ENCODE measurements at places on chromosomes 5 and 9.

DNA sequence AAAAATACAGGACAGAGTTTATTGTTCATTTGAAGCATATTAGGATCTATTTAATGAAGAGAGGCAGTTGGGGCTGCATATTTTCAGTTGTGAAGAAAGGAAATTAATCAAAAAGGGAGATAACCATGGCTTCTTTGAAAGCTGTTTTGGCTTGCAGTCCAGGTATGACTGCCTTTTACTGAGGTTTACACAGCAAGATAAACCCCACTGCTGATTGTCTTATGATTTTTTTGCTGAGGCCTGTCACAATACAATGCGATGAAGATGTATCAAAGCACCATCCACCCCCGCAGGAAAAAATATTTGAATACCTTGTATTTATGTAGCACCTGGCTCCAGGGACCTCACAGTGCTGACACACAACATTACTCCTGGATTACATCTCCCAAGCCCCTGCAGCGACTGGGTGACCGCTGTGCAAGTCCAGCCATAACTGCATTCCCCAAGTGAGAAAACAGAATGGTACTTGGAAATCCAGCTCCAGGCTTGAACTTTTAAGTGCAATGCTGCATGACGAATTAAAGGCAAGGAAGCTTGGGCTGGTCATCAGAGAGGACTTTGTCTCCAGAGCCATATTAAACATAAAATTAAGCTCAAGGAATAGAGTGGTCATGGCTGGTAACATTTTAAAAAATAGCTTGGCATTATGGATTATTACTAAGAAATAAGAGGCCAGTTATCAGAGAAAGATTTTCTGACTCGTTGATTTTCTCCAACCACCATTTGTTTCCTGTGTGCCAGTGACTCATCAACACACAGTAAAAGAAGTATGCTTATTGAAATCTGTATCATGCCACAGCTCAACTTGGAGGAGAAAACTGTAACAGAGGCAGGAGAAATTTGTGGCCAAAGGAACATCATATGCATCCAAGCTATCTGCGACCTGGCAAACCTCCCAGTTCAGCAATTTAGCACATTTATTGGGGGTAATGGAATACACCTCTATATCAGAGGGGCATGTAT, 374.2 kb downstream of the MAN2A1 start:
- DNase-seq: no peak

DNA sequence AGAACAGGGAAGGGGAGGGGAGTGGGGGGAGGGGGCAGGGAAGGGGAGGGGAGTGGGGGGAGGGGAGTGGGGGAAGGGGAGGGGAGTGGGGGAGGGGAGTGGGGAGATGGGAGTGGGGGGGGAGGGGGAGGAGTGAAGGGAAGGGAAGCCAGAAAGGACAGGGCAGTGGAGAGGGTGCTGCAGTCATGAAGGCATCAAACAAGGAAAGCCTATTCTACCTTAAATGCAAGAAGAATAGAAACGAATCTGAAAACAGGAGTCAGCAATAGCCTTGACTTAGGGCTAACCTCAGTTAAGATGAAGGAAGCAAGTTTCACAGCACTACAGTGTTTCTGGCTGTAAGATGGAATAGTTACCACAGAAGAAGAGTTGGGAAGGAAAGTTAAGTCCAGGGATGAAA, 59.5 kb downstream of the CAMSAP1 start:
- no peak for DNase-seq

- DNase-seq: no peak
Measured at GRCh38 chr5:55864606-55865541, 13.7 kb downstream of the IL31RA start.

GRCh38 chr9:84793251-84793650, 123.7 kb downstream of the NTRK2 start:
- no peak for DNase-seq

DNA sequence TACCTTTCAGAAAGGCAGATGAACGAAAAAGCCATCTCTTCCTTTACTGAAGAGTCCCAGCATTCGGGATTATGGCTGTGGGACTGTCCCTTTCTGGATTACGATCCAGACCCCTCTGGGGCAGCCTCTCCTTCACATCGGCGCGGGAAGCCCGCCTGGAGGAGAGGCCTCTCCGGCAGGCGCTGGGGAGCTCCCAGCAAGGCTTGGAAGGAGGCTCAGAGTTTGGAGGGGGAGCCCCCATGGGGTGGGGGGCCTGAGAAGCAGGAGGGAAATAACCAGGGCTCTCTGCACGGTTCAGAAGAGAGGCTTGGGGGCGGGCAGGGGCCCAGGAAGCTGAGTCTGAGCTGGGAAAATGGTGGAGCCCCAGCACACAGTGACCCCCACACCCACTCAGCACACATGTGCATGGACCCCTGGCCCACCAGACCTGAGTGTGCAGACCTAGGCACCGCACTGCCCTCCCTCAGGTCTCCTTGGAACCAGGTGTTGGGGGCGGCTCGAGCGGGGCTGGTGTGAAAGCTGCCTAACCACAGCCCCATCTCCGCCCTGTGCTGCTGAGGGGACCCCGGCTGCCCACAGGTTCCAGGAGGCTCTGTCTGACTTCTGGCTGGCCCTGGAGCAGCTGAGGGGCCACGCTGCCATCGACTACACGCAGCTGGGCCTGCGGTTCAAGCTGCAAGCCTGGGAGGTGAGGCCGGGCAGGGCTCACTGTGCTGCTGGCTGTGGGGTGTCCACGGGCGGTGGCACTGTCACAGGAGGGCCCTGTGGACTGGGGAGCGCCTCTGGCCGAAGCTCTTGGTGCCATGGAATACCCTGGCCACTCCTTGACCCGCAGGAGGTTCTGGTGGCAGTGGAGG, 4.5 kb downstream of the NOXA1 start:
- DNase-seq: no peak

GRCh38 chr5:66041627-66042026, 102.5 kb upstream of the SREK1 start:
- DNase-seq: no peak

- DNase-seq: no peak
Measured at GRCh38 chr9:110950041-110950645, 88.1 kb downstream of the LPAR1 start.

DNA sequence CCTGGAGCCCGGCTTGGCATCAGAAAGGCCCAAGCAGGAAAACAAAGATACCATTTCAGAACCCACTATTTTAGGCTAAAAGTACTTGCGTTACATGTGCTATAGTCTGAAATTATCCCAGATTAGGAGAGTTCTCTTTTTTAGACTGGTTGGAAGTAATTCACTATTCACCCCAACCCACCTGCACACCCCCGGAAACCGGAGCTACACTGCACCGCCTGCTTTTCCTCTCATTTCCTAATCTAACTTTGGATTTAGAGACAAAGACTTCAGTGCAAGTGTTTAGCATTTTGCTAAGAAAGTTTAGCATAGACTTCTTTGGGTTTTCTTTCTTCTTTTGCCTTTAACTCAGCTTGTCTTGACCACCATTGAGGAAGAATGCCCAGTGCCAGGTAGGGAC, 79.2 kb downstream of the SECISBP2 start:
- DNase-seq: no peak

DNA sequence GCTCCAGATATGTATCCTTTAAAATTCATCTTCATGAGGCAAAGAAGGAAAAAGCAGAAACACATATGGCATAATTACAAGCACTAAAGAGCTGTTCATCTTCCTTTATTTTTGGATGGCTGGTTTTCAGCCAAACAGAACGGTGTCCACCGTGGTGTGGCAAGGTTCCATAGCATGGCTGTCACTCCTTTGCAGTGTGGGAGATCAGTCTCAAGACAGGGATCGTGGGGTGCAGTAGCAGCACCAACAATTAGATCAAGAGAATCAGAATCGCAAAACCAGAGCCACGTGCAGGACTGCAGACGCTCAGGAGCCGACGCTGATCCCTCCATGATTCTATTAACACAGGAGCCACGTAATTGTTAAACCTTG, 79.5 kb downstream of the SEMA4D start:
- no peak for DNase-seq

DNA sequence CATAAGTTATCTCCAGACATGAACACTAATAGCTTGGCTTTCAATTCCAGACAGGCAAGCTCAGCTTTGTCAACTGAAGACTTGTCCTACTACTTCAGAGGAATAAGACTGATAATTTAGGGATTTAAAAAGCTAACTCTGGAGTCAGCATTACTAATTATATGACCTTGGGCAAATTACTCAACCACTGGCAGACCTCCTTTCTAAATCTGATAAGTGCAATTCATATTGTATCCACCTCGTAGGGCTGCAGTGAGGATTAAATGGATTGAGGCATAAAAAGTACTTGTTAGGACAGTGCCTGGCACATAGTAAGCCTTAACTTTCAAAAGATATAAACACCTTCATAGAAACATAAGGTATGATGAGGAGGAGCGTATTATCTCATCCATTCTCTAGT, 104.4 kb downstream of the KLHL3 start:
- DNase-seq: no peak

DNA sequence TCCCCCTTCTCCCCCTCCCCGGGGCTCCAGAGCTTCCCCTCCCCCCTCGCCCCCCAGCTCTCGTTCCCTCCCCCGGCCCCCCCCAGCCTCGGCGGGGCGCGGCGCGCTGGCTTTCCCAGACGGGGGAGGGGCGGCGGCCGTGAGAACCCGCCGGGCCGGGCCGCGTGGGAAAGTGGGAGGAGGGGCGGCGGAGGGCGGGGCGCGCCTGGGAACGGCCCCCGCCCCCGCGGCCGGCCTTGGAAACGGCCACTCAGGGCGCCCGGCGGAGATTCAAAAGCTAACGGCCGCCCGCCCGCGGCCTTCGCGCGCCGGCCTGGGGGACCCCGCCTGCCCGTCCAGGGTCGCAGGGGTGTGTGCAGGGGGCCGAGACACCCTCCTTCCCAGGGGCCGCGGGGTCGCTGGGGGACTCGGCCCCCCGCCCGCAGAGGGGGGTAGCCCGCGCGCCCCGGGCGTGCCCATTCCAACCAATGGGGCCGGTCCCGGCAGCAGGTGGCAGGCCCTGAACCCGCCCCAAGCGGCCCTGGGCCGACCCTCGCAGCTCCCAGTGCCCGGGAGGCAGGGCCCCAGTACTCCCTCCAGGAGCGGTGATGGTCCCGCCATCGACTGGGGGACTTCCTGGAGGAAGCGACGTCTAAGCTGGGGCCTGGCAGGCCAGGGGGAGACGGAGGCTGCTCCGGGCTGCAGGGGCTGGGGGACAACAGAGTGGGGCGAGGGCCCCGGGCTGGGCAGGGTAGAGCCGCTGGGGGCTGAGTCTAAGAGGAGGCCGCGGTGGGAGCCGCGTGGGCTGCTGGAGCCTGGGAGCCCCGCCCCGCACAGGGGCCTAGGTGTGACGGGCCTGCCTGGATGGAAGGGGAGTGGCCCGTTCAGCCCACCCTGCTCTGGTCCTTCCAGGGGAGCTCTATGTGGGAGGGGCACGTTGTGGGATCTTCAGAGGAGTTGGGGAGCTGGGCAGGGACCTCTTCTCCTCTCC, 14.2 kb upstream of the NRARP start:
- DNase-seq: no peak

DNA sequence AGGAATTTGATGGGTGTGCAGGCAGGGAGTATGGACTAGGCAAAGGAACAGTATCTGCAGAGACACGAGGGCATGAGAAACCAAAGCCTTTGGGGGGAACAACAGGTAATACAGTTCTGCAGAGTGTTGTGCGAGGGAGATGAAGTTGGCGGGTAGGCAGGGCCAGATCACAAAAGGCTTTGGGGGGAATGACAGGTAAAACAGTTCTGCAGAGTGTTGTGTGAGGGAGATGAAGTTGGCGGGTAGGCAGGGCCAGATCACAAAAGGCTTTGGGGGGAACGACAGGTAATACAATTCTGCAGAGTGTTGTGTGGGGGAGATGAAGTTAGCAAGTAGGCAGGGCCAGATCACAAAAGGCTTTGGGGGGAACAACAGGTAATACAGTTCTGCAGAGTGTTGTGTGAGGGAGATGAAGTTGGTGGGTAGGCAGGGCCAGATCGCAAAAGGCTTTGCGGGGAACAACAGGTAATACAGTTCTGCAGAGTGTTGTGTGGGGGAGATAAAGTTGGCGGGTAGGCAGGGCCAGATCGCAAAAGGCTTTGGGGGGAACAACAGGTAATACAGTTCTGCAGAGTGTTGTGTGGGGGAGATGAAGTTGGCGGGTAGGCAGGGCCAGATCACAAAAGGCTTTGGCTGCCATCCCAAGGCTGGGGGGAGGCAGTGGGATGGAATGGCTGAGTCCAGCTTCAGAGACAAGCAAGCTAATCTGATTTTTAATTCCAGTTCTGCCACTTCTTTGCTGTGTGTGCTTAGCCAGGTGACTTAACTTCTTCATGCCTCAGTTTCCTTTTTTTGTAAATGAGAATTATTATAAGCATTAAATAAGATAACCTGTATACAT, 33.0 kb downstream of the FRMPD1 start:
- DNase-seq: no peak

DNA sequence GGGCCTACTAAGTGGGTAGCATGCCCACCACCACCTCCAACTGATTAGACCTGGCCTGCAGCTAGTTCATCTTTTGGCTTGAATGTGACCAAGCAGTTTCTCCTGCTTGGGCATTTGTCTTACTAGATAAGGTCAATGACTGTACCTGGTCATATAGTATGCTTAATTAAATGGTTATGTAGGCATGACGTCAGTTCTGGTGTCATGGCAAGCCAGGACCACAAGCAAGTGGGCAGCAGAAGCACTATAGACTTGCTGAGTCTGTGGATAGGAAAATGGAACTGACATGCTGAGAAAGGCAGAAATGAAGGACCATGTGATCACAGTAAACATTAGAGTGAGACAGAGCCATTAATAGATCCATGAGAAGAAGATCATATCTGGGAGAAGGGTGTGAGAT, 55.6 kb upstream of the C6 start:
- no peak for DNase-seq

GRCh38 chr9:127143920-127144465, 21.6 kb upstream of the ANGPTL2 start:
- no peak for DNase-seq

- no peak for DNase-seq
Measured at GRCh38 chr9:137318602-137319001, 16.5 kb upstream of the NRARP start.
